ENCODE measurements at places on chromosomes 13 and 19. TPM values are rescaled to one million over a fixed set of nuclear protein-coding genes. Genes with fewer than 3 reads are reported as not detected.

DNA sequence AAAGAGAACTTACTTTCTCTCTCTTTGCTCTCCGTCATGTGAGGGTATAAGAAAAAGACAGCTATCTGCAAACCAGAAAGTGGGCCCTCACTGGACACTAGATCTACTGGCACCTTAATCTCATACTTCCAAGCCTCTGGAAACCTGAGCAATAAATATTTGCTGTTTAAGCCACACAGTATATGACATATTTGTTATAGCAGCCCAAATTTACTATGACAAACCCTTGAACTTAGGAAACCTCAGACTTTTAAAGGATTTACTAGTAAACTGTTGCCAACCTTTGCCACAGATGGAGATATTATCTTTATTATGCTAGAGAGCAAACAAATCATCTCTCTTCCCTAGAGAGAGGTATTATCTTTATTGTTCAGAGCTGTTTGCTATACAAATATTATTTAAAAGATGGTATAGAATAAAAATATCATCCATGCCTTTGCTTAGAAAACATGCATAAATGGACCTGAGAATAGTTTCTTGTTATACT is 1446.1 kb downstream of the SLITRK1 start:
- no peak for ATAC-seq

GRCh38 chr13:34777089-34777913 is 164.8 kb upstream of the NBEA start:
- ATAC-seq: no peak

- ATAC-seq: no peak
Measured at GRCh38 chr19:42233106-42233505, 9.3 kb downstream of the GSK3A start.

The SIGLEC8 gene
- total RNA-seq: not detected

The SYT5 gene
- total RNA-seq: 13.5 TPM
